ENCODE measurements at places on chromosomes 5 and 9.

DNA sequence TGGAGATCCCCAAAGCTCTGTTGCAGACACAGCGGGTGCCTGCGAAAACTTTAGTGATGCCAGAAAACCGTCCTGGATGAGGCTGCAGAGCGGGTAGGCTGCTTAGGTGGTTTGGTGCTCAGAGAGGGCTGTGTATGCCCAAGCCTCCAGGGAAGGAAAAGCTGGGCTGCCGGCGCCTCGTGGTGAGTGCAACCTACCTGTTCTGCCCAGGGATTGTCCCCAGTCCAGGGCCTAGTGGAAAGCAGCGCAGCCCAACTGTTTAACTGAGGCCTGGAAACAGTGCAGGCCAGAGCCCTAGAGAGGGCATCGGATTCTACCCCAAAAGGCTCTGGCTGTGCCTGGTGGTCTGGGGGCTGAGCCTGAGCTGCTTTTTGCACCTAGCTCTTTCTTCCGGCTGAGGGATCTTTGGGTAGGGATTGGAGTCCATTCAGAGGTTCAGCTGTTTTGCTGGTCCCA, 2.8 kb downstream of the LMX1B start:
- no peak for DNase-seq

DNA sequence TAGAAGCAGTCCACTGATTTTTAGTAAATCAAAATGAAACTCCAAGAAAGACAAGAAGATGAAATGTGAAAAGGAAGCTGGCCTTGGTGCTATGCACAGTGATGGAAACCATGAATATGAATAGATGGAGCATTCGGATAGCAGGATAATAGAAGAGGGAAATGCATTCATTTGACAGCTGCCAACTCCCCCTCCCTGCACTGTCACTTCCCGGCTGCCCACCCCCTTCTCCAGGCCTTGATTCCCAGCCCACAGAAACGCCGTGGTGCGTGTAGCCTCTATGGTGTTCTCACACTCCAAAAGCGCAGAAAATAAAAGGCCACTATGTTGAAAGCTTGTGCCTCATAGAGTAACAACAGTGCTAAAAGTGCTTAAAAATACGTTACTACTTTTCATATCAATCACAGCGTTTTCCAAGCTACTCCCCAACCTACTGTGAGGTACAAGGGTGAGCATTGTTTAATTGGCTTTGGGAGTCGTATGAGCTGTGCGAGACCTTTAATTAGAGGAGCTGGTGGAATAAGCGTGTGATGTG, 26.1 kb upstream of the IFNK start:
- DNase-seq, result no peak

GRCh38 chr9:5773324-5773999, 59.5 kb downstream of the ERMP1 start:
- DNase-seq, result no peak

DNA sequence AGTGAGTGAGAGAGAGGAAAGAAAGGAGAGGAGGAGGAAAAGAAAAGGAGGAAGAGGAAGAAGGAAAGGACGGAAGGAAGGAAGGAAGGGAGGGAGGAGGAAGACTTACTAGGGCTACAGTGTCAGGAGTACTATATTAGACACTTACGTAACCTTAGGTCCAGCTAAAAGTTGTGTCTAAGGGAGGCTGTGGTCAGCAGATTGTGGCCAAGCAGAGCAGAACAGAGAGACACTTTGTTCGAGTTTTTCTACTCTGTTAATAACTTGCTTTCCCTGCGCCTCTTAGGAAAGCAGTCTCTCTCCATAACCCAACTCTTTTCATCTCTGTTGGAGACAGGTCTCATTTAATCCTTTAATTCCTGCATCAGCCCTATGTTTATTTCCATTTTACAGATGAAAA, 138.9 kb downstream of the KCNN2 start:
- DNase-seq, result no peak

GRCh38 chr9:99201603-99202002, 20.1 kb downstream of the ALG2 start:
- no peak for DNase-seq

DNA sequence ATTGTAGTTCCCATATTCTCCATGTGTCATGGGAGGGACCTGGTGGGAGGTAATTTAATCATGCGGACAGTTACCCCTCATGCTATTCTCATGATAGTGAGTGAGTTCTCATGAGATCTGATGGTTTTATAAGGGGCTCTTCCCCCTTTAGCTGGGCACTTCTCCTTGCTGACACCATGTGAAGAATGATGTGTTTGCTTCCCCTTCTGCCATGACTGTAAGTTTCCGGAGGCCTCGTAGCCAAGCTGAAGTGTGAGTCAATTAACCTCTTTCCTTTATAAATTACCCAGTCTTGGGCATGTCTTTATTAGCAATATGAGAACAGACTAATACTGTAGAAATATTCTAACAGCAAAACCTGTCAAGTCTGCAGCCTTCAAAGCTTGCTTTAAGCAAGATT, 293.2 kb downstream of the CTNND2 start:
- no peak for DNase-seq

DNA sequence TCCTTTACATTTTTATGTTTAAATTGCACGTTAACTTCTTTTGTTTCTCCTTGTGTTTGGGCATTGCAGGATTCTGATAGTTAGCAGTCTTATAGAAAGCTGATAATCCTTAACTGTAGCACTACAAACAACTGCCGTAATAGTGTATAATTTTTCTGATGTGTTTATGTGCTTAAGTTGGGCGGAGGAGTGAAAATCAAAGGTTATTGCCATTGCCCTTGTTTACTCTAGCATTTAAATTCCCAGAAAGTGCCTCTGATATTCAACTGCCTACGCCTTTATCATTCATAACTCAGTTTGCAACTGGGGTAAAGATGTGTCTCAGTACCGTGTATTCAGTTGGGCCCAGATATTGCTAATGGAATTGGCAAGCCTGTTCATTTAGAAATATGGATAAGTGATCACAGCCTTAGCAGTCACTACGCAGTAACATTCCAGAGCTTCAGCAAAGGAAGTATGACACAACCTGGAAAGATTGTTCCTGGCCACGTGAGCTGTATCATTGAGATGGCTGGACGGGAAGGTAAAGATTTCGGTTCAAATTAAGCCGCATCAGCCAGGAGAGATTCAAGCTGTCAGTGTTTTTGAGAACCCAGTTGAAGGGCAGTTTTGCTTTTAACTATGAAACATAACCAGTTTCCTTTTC, 28.1 kb upstream of the LRRTM2 start:
- no peak for DNase-seq

GRCh38 chr5:107630184-107630583, 40.6 kb downstream of the EFNA5 start:
- no peak for DNase-seq

GRCh38 chr9:21996438-21996837, 1.8 kb downstream of the CDKN2B-AS1 start:
- DNase-seq, result no peak

- no peak for DNase-seq
Observed at GRCh38 chr5:94113-94892, 2.3 kb downstream of the PLEKHG4B start.

GRCh38 chr9:120310035-120310434, 269.9 kb downstream of the CDK5RAP2 start:
- no peak for DNase-seq

GRCh38 chr9:100030548-100030947, 68.3 kb downstream of the ERP44 start:
- DNase-seq, result no peak

DNA sequence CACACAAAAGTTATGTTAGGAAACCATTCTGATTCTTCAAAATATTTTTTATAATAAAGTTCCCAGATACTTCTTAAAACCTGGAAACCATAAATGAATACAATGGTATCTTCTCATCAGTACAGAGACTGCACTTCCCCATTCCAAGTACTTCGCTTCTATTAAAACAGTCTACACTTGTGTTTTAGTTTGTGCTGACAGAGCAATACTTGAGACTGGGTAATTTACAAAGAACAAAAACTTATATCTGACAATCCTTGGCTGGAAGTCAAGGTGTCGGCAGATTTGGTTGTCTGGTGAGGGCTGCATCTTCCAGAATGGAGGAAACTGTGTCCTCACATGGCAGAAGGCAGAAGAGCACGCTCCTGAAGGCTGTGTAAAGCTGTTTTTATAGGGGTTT, 70.1 kb downstream of the RFX3 start:
- no peak for DNase-seq

- no peak for DNase-seq
Observed at GRCh38 chr5:170301981-170302652, 4.5 kb upstream of the LCP2 start.

DNA sequence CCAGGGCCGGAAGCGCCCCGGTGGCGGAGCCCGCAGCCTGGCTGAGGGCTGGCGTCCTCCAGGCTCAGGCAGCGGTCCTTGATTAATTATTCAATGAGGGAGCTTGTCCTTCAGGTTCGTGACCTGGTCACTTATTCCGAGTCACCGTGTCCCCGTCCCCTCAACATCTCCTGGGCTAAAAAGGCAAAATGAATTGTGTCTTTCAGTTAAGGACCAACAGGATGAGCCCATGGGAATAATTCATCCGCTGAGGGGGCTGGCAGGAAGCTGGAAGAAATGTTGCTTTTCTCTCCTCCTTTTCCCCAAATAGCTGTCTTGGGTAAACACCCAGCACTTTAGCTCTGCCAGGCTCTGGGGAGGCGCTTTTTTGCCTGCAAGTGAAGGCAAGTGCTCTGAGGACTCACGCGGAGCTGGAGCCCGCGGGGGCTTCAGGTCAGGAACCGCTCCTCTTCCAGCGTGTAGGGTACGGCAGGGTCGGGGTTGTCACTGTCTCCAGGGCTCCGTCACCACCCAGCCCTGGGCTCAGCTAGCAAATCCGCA, 13.1 kb downstream of the KCNT1 start:
- DNase-seq, result no peak

DNA sequence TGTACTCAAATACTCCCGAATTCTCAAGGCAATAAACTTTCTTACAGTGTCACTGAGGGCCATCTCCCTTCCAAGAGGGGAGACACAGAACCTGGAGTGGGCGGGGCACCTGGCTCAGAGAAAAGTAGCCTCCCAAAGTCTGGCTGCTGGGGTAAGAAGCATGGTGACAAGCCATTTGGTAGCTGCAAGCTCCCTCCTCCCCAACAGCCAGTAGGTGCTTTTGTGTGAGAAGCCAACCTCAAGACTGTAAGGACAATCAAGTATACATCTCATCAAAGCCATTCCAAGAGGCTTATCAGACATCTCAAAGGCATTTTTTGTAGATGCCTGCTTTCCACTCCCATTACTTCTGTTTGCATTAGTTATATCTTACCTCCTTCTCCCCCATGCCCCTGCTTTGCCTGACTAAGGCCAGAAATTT, 1.4 kb downstream of the DAB2 start:
- DNase-seq, result no peak

DNA sequence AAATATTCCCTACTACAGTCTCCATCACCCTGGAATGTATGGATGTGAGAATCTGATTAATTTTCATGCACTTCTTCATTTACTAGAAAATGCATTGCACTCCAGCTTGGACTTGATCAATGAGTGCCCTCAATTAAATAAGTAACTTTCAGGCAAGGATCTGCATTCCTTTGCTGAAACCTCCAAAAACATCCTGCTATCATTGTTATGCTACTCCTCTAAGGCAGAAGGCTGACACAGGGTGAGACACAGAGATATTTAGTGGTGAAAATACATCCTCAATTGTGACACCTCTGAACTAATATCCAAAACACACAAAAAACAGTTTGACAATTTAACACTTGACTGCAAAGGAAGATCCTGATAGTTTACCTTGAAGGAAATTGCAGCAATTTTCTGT, 57.9 kb upstream of the CDH12 start:
- DNase-seq, result no peak

DNA sequence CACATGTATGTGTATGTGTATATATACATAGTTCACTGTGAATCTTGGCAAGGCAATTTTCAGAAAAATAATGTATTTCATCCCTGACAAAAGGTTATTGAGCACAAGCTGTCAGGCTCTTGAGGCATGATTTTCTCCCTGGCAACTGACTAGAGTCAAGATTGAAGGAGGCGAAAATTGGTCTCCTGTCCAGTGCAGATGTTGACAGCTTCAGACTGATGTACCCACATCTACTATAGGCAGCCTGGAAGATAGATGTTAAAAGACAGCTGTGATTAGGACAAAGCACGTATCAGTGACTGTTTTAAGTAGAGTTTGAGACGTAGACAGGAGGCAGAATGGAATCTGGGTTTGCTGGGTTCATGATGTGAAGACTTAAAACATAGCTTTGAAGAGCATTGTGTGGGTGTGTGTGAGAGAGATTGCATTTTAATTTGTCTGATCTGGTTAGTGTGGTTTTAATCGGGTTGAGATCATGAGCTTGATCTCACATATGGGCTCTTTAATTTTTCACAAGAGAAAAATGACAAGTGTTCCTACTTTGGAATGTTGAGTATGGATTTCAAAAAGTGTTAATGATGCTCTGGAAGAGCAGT, 39.1 kb downstream of the CTNNA1 start:
- DNase-seq, result no peak

DNA sequence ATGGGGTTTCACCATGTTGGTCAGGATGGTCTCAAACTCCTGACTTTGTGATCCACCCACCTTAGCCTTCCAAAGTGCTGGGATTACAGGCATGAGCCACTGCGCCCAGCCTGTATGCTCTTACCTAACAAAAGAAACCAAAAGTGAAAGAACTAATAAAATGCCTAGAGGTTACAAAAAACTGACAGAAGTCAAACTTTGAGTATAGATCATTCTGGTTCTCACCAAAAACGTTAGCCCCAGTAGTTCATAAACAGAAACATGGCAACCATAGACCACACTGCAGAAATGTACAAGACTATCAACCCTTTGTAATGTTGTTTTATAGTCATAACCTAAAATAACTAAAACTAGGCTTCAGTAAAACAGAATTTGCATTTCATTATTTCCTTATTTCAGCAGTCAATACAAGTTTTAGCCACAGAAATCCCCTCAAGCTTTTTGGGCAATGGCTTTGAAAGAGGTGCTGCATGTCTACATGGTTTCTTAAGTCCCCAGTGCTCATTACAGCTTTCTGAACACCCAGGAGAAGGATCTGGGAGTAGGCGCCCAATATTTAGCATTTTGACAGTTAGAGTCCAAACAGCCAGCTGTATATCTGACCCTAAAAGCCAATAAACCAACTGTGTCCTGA, 72.5 kb downstream of the EPB41L4A start:
- no peak for DNase-seq

GRCh38 chr5:149912226-149912871, 32.2 kb downstream of the PDE6A start:
- no peak for DNase-seq

GRCh38 chr9:123823194-123823947, 106.6 kb downstream of the DENND1A start:
- no peak for DNase-seq

- no peak for DNase-seq
Observed at GRCh38 chr5:6491196-6491918, 42.7 kb downstream of the UBE2QL1 start.

DNA sequence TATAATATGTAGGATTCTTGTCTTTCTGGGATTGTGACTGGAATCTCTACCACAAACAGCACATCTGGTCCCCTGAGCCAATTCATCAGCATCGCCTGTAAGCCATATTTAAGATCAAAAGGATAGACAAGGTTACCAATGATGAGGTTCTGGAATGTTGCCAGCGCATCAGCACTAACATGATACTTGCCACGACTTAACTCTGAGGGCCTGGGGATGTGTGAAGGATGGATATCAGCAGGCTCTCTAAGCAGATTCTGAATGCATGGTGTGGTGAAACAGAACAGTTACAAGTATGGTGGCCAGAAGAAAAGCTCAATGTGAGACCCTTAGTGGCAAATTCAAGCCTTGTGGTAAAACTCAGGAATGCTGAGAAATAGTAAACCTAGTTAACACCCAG, 143.0 kb downstream of the XRCC4 start:
- no peak for DNase-seq
